ENCODE measurements at places on chromosomes 12 and 14.

GRCh38 chr14:102120888-102121287, 18.8 kb upstream of the WDR20 start:
- DNase-seq: no peak

DNA sequence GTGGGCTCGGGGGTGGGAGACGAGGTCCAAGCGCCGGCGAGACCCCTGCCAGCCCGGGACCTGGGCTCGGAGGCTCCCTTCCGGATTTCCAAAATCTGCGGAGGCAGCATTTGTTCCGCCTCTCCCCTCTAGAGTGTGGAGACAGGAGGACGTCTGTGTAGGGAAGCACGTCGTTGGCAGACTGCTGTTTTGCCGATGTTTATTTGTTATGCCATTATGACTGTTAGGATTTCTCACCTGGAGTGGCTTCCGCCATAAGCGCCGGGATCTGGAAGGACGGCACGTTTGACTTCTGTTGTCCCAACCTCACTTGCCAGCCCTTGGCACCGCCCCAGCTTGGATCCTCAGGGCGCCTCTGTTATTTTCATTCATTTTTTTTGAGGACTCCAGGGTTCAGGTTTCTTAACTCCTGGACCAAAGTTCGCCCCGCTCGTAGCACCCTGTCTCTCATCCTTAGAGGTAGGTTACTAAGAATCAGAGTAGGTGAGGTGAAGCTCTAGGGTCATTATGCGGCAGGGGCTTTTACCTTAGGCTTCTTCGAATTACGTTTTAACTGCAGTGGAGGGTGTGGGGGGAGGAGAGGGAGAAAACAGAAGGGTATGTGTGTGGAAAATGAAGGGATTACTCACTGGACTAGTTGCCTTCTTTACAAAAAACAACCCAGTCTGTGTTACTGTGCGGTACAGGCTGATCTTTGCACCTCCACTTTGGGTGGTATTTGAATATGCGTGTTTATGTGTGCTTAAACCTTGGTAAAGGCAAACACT, 547 bp upstream of the PYGL start:
- DNase-seq: peak; percentile 84

GRCh38 chr12:75892731-75893408, 138.7 kb downstream of the PHLDA1 start:
- peak; percentile 11 for DNase-seq

DNA sequence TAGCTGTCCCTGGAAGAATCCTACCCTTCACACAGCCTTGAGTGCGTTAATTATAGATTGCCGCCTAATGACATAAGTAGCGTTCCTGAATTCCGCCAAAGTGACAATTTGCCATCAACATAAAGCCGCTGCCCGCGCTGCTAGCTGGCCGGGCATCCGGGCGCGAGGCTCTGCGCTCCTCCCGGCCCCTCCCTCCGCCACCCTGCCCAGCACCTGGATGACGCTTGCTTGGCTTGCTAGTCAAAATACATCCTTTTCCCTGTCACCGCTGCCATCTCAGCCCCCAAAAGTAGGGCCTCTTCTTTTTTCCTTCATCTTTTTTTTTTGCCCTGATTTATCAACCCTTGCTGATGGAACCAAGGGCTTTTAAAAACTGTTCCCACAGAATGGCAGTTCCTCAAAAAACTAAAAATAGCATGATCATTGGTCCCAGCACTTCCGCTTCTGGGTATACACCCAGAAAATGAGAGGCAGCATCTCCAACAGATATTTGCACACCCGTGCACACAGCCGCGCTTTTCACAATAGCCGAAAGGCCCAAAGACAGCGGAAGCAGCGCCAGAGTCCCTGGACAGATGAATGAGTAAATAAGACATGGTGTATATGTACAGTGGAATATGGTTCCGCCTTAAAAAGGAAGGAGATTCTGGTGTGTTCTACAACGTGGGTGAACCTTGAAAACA, 235.2 kb downstream of the BCL11B start:
- DNase-seq: no peak

DNA sequence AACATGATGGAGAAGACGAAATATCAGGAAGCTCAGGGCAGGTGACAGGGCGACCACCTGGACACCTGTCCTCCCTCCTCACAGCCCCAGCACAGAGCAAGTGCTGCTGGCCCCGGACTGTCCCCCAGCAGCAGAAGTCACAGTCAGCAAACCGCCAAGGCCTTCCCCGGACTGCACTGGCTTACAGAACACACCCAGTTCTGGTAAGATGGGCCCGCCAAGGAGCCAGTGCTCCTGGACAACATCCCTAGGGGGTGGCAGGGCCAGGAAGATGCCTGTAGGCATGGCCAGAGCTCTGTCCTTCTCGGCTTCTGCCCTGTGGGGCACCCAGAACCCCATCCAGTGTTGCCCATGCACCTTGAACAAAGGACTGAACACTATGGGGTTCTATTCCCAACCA, 77.9 kb downstream of the BCL11B start:
- no peak for DNase-seq

DNA sequence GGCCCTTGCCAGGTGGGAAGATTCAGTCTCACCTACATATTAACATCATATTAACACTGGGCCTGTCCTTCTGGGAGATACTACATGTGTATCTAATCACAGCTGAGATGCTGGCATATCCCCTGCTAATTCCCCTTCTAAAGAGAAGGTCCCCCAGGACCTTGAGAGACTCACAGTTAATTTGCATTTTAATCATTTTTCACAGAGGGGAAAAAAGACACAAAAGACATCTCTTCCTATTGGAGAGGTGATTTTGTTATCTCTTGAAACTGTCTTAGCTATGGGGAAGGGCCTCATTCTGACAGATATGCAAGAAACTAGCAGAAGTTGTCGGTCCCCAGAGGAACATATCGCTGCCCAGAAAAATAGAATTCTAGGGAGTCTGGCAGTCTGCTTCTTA, 7.5 kb downstream of the C14orf132 start:
- DNase-seq: no peak

DNA sequence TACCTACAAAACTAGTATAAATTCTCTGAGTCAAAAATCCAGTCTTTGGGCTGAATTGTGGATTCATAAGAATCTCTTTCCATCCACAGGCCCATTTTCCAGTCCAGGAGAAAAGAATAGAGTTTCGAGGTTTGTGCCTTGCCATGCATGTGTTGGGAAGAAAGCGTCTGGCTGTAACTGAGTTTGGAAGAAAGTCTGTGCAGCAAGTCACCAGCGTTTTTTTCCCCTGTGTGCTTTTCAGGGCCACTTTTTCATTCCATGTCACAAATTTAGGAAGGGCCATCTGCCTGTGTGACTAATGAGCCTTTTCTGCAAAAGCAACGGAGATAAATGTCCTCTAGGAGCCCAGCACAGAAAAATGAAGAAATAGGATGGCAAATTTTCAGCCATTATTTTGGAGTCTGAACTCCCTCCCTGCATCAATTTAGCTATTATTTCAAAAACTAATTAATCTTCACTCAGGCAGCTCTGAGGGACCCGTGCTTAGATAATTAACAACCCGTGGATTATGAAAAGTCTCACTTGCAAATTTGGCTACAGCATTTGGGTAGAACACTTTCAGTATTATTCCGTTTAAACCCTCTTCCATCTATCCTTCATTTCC, 261.5 kb downstream of the SUDS3 start:
- no peak for DNase-seq

DNA sequence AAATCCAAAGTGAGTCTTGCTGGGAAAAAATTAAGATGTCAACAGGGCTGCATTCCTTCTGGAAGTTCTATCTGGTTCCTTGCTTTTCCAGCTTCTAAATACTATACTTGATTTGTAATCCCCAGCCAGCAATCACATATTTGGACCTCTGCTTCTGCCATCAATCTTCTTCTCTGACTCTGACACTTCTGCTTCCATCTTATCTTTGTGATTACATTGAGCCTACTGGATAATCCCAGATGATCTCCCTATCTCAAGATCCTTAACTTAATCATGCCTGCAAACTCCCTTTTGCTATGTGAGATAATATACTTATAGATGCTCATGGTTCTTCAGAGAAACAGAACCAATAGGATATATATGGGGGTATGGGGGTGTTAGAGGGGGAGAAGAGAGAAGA, 49.9 kb upstream of the ZDHHC17 start:
- no peak for DNase-seq

- DNase-seq: peak; percentile 79
Measured at GRCh38 chr12:109020796-109021380, at the start of gene SVOP. Gene SVOP (minus strand): TSS chr12:109021068. CDS start chr12:109020868, 200 bp downstream.

DNA sequence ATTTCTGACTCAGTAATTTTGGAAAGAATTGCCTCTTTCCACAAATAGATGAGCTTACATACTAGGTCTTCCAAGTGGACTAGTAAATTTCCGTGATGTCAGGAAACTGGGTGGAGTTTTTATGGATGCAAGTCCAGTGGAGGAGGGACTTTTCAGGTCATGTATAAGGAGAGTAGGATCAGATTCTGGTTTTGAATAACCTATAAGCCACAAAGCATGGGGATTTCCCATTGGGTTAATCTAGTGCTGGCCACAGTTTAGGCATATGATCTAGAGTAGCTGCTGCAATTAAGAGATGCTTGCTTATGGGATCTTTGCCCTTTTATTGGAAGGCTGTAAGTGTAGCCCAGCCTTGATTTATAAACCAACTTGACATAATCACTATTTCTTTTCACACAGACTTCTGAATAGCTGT, 33.8 kb downstream of the STK38L start:
- peak; percentile 83 for DNase-seq

DNA sequence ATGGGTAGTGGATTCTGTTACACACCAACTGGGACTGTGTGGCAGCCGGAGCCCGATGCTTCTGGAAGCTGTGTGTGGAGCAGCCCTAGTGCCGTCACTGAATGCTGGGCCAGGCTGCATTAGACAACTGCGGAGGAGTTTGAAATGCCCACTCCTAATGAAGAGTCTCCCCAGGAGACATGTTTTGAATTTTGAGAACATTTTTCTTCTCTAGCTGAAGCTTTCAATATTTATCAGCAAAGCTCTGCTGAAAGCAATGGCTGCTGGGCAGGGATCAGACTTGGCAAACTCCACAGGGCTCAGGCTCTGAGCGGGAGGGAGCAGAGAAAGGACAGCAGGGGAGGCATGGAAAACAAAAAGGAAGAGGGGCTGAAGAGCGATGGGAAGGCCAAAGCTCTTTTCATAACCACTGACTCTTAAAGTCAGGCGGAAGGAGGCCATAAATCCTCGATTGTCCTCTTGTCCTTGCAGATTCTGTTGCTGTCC, 189.1 kb downstream of the MON2 start:
- no peak for DNase-seq

All from PC-3 (cell line).